Putamen (tissue), 1 donor: ENCODE measurements at places on chromosomes 12 and 14.
A peak's percentile ranks its signal among the peaks of the same experiment; 100 is the strongest.

- DNase-seq: no peak
These were observed 19.5 kb downstream of the WSCD2 start for GRCh38 chr12:108148521-108149074.

DNA sequence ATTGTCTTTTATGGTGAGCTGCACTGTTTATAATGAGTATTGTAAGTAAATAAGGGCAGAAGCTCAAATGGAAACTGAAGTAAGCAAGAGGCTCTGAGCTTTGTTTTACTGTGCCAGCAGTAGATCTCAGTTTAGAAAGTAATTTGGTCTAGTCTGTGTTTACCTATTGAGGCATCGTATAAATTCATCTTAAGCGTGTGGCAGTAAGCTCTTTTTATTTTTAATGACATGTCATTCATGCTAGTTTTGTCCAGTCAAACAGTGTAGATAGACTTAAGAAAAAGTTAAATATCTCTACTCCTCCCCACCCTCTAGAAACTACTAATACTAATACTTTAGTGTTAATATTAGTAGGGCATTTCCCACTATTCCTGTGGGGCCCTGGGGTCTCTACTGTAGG is 2.0 kb downstream of the ANO6 start:
- DNase-seq: no peak

DNA sequence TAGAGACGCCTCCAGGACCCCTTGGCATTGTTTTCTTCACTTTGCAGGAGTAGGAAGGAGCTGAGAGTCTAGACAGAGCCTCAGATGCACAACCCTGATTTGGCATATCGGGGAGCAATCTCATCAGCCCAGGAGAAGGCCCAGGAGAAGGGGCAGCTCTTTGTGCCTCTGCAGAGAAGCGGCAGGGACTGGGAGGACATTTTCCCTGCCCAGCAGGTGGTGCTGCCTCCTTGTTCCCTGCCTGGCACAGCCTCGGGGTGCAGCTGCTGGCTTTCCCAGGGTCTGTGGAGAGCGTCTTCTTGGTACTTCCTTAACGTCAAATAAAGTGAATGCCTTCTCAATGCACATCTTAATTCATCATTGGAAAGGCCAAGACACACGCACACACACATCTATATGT is 419.5 kb downstream of the TMEM121 start:
- DNase-seq: no peak

DNA sequence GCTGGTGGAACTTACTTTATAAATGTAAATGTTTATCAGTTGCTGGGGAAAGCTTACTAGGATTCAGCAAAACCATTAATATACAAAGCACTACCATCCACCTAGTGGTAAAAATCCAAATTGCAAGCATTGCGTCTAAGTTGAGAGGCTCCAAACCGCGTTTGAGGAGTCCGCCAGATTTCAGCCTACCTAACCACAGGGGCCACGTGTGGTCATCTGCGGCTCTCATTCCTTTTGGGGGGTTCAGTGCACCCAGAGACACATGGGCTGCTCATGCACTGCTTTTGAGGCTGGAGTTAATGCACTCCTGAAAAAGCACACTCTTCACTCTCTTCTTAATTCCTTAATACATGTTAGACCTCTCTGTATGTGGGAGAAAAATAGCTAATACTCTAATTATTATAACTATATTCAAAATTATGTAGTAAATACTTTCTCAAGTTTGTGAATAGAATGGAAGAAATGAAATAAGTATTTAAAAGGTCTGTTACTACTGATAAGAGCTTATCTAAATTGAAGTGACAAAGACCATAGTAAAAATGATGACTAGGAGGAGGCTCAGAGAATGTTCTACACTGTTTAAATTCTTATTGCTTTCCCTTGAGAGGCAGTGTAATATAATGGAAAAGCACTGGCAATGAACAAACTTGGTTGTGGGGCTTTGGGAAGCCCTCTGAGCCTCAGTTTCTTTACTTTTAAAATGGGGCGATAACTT is 41.4 kb upstream of the MANSC4 start:
- peak; percentile 54 for DNase-seq

DNA sequence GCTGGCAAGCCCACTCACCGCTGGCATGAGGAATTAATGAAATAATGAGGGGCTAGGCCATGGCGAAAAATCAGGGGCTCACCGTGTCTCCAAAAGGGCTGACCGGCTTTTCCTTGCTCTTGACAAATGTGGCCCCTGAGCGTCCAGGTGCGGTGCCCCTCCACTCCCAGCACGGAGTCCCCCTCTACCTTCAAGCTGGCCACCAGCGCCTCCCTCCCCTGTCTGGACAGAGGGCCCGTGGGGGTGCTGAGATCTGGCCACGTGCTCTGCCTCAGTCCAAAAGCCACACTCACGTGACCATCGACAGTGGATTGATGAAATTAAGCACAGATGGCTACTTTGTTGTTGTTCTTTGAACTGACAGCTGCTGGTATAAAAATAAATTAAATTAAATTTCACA is 78.8 kb upstream of the BCL11B start:
- DNase-seq: no peak
